ENCODE measurements at places on chromosomes 16 and 17.

DNA sequence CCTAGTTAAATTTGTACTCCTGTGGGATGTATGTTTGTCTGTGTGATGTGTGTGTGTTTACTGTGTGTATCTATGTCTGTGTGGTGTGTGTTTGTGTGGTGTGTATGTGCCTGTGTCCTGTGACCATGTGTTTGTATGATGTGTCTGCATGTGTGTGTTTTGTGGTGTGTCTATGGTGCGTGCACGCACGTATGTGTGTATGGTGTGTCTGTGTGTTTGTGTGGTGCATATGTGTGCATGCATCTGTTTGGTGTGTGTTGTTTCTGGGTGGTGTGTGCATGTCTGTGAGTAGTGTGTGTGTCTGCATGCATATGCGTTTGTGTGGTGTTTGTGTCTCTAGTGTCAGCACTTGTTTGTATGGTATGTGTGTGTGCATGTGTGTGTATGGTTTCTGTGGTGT lies 174.2 kb upstream of the RBFOX1 start:
- no peak for DNase-seq

DNA sequence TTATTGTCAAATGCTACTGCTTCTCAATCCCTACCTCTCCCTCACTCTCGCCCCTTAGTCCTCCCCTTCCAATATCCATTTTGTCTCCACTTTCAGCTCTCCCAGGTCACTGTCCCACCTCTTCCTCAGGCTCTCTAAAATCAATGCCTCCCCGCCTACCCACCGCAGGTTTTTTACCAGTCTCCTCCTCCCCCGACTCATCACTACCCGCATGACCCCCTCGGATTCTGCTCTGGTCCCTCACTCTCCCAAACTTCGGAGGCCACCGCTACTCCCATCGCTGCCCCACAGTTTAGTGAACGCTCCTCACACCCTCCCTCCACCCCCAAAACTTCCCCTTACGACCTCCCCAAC lies 513 bp downstream of the CRLF3 start:
- DNase-seq, result peak; percentile 17

- DNase-seq, result no peak
Measured at GRCh38 chr16:86403085-86403484, 107.2 kb upstream of the FOXF1 start.

DNA sequence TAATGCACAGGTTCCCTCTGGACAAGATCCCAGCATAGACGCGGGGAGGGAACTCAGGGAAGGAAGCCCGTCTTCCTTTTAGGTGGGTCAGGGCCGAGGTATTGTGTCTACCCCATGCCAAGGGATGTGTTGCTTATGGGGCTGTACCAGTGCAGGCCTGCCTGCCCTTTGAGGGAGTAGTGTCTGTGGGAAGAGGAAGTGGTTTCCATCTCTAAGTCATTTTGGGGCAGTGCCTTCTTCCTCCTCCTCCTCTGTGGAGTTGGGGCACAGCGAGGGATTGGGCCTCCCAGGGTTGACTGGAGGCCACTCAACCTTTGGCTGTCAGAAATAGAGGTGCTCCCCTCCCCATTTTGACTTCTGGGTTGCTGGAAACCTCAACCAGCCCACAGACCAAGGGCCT lies 26.5 kb downstream of the GJD3 start:
- no peak for DNase-seq

GRCh38 chr17:82844796-82845162 lies 5.0 kb upstream of the ZNF750 start:
- no peak for DNase-seq

- DNase-seq, result no peak
Measured at GRCh38 chr17:31902693-31903092, 1.2 kb upstream of the UTP6 start.

GRCh38 chr17:50101346-50102163 lies 6.4 kb downstream of the PDK2 start:
- no peak for DNase-seq

DNA sequence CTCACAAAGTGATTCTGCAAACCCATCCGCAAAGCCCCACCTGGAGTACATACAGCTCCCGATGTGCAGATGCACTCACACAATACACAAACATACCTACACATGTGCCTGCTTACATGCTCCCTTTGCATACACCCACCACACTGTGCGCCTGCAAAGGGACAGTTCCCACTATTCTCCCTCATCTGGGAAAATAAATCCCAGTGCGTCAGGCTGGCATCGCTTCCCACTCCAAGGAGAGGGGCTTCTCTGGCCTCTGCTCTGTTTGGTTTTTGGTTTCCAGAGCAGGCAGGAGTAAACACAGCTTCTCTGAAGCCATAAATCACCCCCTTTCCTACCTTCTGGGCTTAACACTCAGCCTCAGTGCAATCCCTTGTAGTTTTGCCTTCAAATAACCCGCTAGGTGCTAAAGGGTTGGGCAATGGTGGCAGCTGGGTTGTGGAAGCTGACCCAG lies 14.7 kb downstream of the HOXB4 start:
- DNase-seq, result no peak

DNA sequence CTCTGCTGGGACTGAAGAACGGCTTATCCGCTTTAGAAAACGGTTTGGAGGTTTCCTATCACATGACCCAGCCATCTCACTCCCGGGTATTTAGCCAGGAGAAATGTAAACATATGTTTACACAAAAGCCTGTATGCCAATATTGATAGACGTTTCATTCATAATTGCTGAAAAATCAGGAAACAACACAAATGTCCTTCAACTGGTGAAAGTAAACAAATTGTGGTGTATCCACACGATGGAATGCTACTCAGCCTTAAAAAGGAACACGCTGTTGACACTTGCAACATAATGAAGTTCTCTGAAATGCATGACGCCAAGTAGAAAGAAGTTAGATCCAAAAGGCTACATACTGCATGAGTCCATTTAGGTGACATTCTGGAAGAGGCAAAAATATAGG lies 157.6 kb downstream of the SLC39A11 start:
- DNase-seq, result no peak

DNA sequence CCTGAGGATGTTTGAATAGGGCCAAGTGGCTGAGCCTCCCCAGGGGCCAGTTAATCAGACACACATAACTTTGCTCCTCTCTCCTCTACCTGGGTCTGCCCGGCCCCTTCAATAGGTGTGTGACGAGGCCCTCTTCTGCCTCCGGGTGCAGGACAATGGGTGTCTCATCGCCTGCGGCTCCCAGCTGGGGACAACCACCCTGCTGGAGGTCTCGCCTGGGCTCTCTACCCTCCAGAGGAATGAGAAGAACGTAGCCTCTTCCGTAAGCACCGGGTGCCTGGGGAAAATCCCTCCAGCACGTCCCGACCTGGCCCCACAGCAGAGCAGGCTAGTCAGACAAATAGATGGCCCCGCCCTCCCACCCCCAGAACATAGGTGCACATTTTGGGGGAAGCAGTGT lies 16.1 kb upstream of the KIF19 start:
- no peak for DNase-seq
